Immature natural killer cell (primary cell): ENCODE measurements at places on chromosomes 4 and X. TPM values are rescaled to one million over a fixed set of nuclear protein-coding genes. Genes with fewer than 3 reads are reported as not detected.

DNA sequence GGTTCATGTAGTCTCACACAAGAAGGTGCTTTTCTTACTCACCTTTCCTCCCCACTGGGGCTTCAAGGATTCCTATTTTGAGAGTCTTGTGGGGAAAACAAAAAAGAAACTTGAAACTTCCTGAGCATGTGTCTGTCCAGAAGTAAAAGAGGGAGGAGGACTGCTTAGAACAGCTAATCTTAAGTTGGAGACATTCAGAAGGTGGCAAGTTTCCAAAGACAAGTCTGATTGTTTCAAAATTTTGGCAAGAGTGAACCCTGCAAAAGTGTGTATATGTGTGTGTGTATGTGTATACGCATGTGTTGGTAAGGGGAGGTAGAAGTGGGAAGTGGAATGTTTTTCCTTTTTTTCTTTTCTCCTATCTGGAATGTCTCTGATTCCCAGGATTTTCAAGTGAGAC, 189.0 kb upstream of the FRMPD4 start:
- no peaks in the 10 kb centered on the region for H3K27me3 ChIP-seq
- no peaks in the 10 kb centered on the region for H3K36me3 ChIP-seq
- no peak for DNase-seq
- no peak overlapping the region for H3K4me3 ChIP-seq

DNA sequence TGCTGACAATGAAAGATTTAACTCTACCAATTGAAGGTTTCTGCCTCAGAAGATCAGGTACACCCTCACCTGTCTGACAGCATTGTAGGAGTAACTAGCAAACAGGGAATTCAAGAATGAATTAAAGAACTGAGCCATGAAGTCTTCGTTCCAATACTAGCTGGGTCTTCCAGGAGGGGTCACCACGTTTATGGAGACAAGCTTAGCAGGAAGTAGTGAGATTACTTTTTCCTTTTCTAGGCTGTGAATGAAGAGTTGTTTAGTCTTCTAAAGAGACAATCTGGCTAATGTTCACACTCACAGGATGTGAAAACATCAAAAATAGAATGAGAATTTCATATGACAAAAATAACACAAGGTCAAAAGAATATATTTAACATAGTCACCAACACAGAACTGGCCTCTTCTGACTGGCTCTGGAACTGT, 54.9 kb downstream of the REELD1 start:
- peaks cover 8% of the 10 kb centered on the region for H3K36me3 ChIP-seq
- no peaks in the 10 kb centered on the region for H3K4me1 ChIP-seq
- no peak overlapping the region for H3K27ac ChIP-seq
- no peak overlapping the region for H3K4me3 ChIP-seq
- no peak for DNase-seq

The AFM gene
- polyA plus RNA-seq, result not detected

- H3K4me3 ChIP-seq, result no peak overlapping the region
- DNase-seq, result no peak
- H3K27ac ChIP-seq, result no peak overlapping the region
- peaks cover 1% of the 10 kb centered on the region for H3K27me3 ChIP-seq
- peaks cover 3% of the 10 kb centered on the region for H3K36me3 ChIP-seq
Observed at GRCh38 chr4:150332086-150332485, 249.9 kb upstream of the MAB21L2 start.

GRCh38 chr4:121582296-121582695, 114.5 kb downstream of the ANXA5 start:
- H3K4me3 ChIP-seq, result no peak overlapping the region
- H3K4me1 ChIP-seq, result no peaks in the 10 kb centered on the region
- H3K36me3 ChIP-seq, result no peaks in the 10 kb centered on the region
